ENCODE measurements at places on chromosomes 3 and 15.

- DNase-seq = no peak
Measured at GRCh38 chr3:152402695-152403451, 134.1 kb downstream of the MBNL1 start.

- no peak for DNase-seq
Measured at GRCh38 chr15:95247071-95247984, 1016.0 kb downstream of the MCTP2 start.

- no peak for DNase-seq
Measured at GRCh38 chr15:85800478-85801123, 5.9 kb upstream of the KLHL25 start.

DNA sequence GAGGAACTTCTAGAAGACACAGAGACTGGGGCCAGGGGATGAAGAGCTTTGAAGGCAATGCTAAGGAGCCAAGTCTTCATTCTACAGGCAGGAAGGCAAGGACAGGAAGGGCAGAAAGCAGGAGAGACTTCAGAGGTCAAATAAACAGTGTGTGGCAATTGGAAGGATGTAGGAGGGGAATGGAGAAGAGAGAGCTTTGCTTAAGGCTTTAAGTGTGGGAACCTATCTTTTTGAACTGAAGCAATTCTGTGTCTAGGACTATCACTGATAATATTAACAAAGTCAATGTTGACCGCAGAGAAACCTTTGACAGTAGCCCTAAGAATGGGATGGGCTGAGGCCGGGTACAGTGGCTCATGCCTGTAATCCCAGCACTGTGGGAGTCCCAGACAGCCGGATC, 325.0 kb downstream of the FOXP1 start:
- DNase-seq = no peak

DNA sequence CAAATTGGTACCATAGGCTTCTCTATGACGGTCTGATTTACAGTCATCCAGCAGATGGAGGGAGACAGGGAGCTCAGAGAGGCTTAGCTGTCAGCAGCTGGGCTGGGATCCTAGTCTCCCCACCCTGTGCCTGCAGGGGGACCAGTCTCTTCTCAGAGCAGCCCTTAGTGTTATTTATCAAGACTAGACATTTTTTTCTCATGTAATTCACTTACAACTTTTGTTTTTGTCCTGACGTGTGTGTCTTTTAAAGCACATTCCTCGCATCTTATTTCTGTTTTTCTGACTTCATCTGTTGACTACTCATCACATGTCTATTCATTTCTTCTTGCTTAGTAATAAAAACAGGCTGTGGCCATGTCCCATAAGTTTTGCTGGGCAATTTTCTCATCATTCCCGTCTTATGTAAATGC, 116.1 kb downstream of the KLF13 start:
- peak; percentile 58 for DNase-seq

DNA sequence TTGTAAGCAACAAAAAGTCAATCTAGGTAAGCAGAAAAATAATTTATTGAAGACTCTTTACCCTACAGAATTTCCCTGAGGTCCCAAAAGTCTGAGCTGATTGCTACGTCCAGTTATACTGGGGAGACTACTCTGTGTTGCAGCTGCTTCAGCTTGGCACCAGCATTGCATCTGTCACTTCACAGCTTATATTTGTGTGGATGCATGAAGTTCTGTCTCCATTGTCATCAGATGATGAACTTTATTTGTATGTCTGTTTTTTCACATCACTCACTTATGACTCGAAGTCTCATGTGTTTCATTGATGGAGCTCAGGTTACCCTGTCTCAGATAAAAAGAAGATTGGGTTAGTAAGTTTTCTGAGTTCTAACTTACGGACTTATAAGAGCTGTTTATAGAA, 75.3 kb upstream of the LRRFIP2 start:
- DNase-seq = no peak
